ENCODE measurements at places on chromosomes 1 and 21.

GRCh38 chr1:11289064-11289463 lies 16.1 kb downstream of the UBIAD1 start:
- no peak for DNase-seq

DNA sequence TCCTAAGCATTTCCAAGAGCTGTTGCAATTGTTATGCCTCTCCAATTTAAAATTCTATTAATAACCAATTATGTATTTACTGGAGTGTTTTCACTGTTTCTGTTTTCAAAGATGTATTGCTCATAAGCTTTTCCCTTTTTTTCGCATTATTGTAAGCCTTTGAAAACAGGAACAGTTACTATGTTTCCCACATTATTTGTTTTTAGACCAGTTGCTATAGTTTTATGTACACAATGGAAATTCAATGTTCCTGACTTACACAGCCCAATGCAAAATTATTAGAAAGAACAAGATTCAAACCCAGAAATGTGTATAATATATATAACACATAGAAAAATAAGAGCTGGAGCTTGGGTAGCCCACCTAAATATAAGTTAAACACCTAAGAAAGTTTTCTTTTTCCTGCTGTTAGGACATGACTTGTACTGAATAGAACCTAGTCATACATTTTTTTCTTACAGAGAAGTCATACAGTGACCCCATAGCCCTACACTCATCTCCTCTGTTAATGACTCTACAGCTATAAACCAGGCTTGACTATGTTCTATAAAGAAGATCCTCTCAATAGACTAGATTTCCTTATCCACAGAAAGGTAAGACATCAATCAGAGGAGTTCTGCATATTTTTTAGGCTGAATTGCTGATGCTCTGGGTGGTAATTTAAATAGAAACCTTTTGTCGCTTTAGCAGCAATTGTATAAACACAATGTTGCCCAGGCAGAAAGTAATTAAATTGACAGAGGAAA lies 299.6 kb downstream of the USH2A start:
- no peak for DNase-seq

GRCh38 chr1:216702170-216702569 lies 21.1 kb downstream of the ESRRG start:
- no peak for DNase-seq

DNA sequence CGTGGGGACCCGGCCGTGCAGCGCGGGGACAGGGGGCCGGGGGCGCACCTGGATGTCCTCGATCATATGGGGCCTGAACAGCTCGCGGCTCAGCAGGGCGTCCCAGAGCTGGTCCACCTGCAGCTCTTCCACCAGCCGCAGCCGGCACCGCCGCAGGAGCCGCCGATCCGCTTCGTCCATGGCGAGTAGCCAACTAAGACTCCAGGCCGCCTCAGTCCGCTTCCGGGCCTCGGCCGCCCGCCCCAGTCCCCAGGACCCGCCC lies at the start of gene CASP9:
CASP9 (minus strand) TSS at position 195 of the 262 bp plus-strand sequence; CDS start at position 180, 15 bp downstream.
- DNase-seq = no peak

- DNase-seq = no peak
Measured at GRCh38 chr1:39528082-39528481, 36.6 kb downstream of the BMP8A start.

- no peak for DNase-seq
Measured at GRCh38 chr1:236904892-236905741, 99.1 kb downstream of the MT1HL1 start.

DNA sequence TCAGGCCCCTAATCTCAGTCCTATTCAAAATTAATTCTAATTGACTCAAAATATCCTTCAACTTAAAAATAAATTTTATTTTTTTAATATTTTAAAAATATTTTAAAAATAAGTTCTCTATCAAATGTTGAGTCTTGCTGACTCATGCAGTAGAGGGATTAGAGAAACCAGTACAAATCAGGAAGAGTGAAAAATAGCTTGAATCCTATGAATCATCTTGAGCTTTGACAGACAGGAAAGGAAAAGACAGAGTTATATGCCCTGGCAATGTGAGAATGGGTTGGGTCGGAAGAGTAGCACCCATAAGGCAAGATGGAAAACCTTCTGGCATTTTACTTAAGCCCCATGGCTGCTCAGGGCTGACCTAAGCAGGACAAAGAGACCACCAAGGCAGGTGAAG lies 346.6 kb upstream of the RUNX1 start:
- DNase-seq = no peak

DNA sequence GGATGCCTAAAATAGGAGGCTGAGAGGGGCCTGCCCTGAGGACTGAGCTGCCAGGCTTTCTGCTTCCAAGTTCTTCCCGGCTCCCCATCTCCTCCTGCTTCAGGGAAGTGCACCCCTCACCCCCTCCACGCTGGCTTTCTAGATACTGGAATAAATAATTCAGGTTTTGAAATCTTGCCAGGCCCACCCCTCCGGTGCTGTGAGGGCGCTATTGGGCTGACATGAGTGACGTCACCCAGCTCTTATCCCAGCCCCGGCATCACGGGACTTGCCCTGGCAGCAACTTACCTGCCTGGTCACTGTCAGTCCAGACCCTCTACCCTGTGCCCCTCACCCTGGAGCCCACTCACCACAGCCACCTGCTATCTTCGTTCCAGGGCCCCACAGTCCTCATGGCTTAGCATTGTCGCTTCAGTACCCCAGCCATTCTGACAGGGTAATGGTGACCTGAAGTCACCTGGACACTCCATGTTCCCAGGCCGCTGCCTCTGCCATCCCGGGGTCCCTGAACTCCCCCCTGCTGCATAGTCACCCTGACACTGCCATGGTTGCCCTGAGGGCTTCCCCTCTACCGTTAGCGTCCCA lies 819 bp upstream of the GPR3 start:
- no peak for DNase-seq

DNA sequence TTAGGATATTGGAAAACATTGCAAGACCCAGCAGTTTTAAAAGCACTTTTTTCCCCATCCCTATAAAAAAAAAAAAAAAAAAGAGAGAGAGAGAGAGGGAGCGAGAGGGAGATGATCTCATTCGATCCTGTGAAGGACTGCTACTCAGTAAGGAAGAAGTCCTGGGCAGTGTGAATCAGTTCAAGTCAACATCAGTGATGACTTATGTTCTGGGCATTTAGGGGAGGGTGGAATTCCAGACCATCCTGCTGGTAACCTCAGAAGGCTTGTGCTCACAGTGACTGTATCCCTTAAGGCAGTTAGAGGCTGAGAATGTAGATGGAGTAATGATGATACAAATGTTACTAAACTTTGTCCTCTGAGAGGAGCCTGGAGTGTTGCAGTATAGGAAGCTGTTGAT lies 151.4 kb downstream of the TGFB2 start:
- no peak for DNase-seq

DNA sequence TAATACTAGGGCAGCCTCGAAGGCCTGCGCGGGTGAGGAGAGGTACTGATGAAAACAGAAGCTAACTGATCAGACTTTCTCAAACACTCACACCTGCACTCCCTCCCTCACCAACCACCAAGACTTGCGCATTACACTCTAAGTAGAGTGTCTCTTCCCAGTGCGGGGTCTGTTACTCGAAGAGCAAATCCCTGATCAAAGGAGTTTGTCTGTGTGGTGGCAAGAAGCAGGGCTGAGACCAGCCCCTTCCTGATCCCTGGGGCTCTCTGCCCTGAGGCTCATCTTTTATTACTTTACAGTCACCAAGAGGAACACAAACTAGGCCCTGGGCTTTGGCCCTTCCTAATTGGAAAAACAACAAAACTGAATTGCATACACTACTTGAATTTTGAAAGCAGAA lies 19.5 kb upstream of the TSNAX start:
- DNase-seq = no peak

DNA sequence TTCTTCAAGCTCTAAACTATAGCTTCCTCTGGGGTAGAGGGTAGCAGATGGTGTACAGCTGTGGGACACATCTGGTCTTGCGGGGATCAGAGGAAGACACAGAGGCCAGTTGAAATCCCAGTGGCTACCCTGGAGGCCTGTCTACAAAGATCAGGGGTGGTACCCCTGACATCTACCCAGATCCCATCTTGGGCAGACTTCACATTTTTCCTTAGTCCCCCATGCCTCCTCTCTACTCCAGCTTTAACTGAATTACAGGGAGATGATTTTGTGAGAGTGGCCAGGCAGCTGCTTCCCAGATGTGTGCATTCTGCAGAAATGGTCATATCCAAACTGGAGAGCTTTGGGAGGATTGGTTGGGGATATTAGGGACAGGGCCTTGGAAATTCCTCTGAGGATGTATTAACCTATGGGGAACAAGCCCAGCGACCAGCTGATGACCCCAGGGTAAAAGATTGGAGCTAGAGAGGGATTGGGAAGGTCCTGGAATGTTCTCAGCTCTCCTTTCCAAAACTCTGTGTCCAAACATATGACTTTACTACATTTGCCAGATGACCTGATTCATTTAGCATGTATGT lies 9.6 kb upstream of the CD34 start:
- DNase-seq = no peak

DNA sequence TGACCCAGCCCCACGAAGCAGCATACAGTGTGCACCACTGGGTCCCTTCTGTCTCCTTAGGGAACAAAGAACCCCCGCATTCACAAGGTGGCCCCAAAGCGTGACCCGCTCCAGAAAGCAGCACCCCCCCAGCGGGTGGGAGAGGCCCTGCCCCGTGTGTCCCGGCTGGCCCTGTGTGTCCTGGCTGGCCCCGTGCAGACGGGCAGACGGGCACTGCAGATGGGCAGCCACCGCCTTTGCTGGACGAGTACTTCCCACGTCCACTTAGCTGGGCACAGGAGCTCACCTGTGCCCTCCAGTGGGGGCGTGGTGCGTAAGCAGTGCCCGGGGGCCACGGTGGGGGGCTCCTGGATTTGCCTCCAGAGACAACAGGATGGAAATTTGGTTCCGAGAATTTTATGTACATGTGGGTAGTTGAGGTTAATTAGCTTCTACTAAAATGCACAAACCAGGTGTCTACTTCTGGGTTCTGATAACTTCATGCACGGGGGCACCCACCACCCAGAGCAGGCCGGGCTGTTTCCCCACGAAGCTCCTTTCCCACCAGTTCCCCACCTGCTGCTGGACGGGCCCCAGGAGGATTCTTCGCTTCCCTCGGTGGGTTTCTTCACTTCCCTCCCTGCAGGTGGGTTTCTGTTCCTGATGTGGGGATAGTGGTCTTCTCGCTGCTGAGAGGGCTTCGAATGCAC lies 33.2 kb upstream of the SLC19A1 start:
- DNase-seq = no peak

- DNase-seq = no peak
Measured at GRCh38 chr1:201646411-201647022, 107.6 kb downstream of the NAV1 start.

- peak; percentile 57 for DNase-seq
Measured at GRCh38 chr21:18244671-18245463, at the start of gene CHODL. TSS of gene CHODL (plus strand) at chr21:18244833. CDS start at chr21:18245224, 391 bp downstream.

GRCh38 chr1:33710967-33711366 lies 152.9 kb upstream of the HMGB4 start:
- no peak for DNase-seq

DNA sequence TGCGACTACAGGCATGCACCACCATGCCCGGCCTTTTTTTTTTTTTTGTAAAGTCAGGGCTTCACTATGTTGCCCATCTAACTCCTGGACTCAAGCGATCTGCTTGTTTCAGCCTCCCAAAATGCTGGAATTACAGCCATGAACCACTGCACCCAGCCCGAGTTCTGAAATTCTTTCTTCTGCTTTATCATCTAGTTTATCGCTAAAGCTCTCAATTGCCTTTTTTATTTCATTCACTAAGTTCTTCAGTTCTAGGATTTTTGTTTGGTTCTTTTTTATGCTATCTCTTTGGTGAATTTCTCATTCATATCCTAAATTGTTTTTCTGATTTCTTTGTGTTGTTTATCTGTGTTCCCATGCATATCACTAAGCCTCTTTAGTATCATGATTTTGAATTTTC lies 27.0 kb downstream of the KIAA0319L start:
- DNase-seq = no peak

- DNase-seq = no peak
Measured at GRCh38 chr1:244162786-244163530, 111.9 kb downstream of the ZBTB18 start.

- no peak for DNase-seq
Measured at GRCh38 chr1:32122151-32122550, 14.3 kb downstream of the KPNA6 start.

DNA sequence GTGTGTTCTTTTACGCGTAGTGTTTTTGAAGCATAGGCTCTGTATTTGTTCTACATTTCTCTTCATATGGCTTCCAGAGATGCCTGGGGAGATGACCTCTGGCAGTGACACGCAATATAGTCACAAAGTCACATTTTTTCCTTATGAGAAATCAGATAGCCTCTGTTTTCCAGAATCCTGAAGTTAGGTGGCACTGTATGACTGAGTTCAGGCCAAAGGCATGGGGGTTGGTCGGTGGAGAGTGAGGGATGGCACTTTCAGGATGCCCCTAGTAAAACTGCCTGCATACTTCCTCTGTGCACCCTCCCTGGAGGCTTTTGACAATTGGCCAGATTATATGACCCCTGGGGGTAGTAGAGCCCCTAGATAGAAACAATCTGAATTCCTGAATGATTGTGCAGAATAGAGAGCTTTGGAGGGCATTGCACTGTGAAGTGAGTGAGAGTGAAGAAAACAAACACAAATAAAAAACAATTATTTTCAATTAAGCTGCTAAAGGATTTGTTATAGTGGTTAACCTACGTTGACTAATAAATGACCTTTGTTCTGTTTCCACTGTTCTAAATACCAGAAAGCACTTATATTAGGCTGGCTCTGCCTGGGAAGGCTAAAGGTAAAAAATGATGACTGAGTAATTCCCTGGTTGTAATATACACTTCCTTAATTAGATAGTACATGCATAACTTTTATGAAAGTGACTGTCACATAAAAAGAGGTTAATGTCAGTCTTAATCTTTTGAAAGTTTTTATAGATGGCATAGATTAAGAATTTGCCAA lies 1660.8 kb downstream of the PLA2G4A start:
- DNase-seq = no peak

GRCh38 chr1:6822530-6823359 lies 37.5 kb downstream of the CAMTA1 start:
- DNase-seq = peak; percentile 20

GRCh38 chr1:54987919-54988705 lies 7.7 kb downstream of the TMEM61 start:
- no peak for DNase-seq

- DNase-seq = no peak
Measured at GRCh38 chr1:192474080-192474683, 101.4 kb upstream of the RGS1 start.

- DNase-seq = no peak
Measured at GRCh38 chr1:27356619-27357280, 10.0 kb downstream of the MAP3K6 start.

GRCh38 chr1:1344655-1345361 lies 4.4 kb downstream of the DVL1 start:
- peak; percentile 64 for DNase-seq
